ENCODE measurements at places on chromosomes 3 and 15.

DNA sequence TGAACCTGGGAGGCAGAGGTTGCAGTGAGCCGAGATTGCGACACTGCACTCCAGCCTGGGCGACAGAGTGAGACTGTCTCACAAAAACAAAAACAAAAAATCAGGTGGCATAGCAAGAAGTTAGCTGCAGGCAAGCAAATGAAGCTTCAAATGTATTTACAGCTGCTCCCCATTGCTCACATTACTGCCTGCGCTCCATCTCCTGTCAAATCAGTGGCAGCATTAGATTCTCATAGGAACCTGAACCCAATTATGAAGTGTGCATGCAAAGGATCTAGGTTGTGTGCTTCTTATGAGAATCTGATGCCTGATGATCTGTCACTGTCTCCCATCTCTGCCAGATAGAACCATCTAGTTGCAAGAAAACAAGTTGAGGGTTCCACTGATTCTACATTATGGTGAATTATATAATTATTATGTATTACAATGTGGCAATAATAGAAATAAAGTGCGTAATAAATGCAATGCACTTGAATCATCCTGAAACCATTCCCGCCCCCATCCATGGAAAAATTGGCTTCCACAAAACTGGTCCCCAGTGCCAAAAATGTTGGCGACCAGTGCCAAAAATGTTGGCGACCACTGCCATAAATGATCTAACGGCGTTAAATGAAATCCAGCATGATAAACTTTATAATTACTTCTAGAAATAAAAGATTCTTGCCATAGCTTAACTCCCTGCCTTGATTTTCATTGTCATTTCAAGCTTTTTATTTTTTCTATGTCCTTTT, 616.7 kb upstream of the NAALADL2 start:
- no peak for DNase-seq

- no peak for DNase-seq
Measured at GRCh38 chr15:73915082-73915481, 11.2 kb upstream of the LOXL1 start.

GRCh38 chr15:39510001-39510701, 70.7 kb upstream of the THBS1 start:
- DNase-seq, result no peak

GRCh38 chr15:92118162-92118935, 264.8 kb downstream of the SLCO3A1 start:
- no peak for DNase-seq

DNA sequence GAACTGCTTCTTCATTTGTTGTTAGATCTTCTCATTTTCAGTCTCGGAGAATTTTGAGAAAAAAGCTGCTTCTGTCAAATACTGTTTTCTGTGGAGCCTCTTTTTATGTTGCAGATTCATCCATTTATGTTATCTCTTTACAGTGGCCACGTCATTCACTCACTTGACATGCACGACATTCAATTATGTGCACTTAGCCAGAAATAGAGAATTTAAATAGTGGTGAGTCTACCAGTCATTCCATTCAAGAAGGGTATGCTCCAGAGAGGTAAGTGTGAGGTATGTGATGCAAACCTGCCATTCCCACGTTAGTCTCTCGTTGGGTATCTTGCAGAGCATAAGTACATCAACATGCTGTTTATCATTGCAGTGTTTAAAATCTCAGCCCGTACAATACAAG, 9.8 kb downstream of the ARPP19 start:
- DNase-seq, result no peak

DNA sequence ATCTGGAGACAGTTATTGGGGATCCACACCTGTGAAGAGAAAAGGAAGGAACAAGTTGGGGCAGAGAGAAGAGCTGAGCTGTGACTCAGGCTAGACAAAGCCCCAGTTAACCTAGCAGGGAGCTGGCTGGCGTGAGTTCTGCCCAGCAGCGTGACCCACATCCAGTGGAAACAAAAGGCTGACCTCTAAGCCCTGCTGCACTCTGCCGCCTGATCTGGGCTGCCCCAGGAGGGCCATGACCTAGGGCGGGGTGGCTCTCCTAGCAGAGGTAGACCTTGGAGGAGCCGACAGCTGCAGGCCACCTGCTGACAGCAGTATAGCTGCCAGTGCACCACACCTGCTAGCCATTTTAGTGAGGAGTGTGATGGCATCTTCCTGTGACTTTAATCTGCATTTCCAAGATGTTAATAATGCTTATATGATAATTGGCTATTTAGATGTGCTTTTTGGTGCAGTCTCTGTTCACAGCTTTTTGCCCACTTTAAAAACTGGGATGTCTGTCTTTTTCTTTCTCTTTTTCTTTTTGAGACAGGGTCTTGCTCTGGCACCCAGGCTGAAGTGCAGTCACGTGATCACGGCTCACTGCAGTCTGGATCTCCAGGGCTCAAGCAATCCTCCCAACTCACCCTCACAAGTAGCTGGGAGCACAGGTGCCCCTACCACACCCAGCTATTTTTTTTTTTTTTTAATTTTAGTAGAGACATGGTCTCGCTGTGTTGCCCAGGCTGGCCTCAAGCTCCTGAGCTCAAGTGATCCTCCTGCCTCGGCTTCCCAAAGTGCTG, 78.1 kb downstream of the LSM3 start:
- no peak for DNase-seq

GRCh38 chr3:160931474-160931873, 173.7 kb downstream of the B3GALNT1 start:
- DNase-seq, result no peak

DNA sequence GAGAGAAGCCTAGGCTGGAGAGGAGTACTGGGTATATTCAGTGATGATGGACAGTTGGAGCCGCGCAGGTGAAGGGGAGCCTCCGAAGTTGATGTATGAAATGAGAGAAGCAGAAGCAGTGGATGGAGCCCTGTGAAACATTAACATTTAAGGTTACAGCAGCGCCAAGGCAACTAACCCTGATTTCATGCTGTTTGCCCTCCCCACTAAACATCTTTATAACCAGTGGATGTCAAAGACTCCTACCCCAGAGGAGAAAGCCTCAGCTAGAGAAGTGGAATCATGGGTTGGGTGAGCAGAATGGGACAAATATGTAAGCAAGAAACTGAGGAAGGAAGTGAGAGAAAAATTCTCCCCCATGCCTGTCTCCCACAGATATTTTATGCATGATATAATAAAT, 92.0 kb upstream of the NMNAT3 start:
- DNase-seq, result no peak

DNA sequence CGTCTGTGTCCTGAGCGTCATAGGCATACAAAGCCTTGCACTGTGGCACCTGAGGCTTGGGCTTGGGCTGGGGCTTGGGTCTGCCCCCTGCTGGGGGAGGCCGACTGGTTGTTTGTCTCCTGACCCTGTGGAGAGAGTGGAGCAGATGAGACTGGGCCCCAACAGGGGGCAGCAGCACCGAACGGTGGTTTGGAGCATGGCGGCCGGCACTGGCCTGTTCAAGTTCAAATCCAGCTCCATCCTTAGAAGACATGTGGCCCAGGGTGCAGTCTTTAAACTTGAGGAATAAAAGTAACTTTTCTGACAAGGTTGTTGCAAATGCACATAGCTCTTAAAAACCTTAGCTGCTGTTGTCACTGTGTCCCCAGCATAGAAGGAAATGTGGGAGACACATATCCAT, 33.3 kb downstream of the CCNB2 start:
- DNase-seq, result peak; percentile 65

DNA sequence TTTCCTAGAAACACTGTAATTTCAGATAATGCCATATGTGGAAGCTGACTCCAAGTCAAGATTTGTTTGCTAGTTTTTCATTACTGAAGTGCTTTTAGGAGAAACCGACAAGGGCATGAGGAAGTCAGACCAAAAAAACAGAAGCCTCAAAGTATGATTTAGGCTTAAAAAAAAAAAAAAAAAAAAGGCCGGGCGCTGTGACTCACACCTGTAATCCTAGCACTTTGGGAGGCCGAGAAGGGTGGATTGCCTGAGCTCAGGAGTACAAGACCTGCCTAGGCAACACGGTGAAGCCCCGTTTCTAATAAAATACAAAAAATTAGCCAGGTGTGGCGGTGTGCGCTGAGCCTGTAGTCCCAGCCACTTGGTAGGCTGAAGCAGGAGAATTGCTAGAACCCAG, 11.6 kb downstream of the RPL15 start:
- DNase-seq, result no peak

DNA sequence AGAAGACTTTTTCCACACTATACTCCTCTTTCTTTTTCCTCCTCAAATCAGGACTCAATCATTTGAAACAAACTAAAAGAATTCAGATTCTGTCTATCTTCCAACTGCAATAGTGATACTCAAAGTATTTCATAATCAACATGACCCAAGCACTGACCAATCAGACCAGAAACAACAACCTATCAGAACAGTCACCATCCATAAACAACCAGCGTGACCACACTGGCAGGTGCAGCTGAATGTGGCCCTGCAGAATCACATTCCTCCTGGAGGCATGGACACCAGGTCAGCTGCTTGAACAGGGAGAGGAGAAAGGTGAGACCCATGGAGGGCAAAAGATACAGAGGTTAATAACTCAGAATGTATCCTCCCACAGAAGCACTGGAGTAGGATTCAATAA, 13.3 kb downstream of the HRG start:
- DNase-seq, result no peak

GRCh38 chr3:42387802-42388651, 22.4 kb downstream of the LYZL4 start:
- DNase-seq, result peak; percentile 50

- DNase-seq, result no peak
Measured at GRCh38 chr3:45365060-45365459, 23.3 kb upstream of the LARS2 start.

- DNase-seq, result no peak
Measured at GRCh38 chr3:13496879-13497278, 16.8 kb downstream of the HDAC11 start.

GRCh38 chr15:61749169-61749568, 311.1 kb downstream of the VPS13C start:
- no peak for DNase-seq

GRCh38 chr15:61051569-61052031, 177.5 kb downstream of the RORA start:
- DNase-seq, result no peak

- DNase-seq, result no peak
Measured at GRCh38 chr3:49616061-49616460, 58.1 kb upstream of the APEH start.

DNA sequence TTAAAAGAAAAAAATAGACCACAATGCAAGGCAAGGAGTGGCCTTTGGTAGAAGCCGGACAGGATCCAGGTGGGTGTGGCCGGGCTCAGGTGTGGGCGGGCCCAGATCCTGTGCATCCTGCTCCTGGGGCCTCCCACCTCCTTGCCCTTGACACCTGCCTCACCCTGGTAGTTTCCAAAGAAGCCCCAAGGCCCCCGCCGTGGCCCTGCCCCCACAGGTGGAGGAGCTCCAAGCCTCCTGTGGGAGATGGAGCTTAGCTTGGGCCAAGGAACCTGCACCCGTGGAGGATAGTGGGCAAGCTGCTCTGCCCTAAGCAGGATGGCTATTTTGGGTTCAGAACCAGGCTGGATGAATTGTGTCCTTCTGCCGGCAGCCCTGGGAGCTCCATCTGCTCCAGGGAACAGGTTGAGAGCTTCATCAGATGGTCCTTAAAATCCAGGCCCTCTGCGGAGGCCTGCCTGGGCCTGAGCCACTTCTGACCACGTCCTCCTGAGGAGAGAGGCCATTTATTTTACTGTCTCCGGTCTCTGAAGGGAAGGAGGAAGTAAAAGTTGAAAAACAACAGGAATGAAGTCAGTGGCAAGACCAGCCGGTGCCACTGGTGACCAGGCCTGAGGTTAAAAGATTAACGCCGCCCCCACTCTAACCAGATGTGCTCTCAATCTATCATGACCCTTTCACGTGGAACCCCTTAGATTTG, 53.9 kb upstream of the KLF13 start:
- DNase-seq, result no peak

- no peak for DNase-seq
Measured at GRCh38 chr15:64904189-64904588, 7.5 kb upstream of the ANKDD1A start.

DNA sequence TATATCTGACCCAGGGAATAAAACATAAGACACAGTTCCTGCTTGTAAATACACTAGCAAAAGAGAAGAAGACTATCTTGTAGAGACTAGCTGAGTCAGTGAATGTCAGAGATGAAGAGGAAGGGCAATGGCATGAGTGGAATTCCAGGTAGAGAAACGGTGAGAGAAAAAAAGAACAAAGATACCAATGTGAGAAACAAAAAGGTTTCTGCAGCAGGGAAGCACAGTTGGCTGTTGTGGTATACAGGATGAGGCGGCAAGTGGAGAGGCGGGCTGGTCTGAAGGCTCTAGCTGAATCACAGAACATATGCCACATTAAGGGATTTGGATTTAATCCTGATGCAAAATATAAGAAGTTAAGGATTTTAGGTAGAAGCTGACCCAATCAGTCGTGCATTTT, 17.1 kb upstream of the TASOR start:
- no peak for DNase-seq

DNA sequence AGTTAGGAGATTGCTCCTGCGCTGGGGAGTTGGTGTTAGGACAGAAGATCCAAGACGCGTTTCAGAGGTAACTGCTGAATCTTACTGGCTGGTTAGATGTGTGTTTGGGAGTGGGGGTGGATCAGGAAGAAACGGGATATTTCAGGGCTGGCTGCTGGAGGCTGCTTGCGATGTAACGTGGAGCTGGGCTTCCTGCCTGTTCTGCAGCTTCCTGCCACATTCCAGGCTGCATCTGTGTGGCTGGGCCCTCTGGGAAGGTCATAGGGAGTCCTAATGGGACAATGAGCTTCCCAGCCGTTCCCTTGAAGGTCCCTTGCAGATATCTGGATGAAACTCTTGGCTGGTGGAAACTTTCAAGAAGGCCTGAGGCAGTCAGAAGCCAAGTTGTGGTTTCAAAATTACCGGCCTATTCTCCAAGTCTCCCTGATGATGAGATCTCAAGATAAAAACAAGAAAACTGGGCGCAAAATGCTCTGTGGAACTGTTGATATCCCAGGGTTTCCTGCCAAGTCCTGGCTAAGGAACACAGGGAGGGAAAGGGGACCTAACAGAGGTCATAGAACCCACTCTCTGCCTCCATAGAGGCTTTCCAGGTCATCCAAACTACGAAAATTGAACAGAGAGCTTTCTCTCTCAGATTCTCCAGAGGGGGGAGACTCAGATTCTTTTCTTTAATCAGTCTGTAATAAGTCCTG, 67.0 kb downstream of the NOX5 start:
- no peak for DNase-seq

GRCh38 chr3:129514110-129514509, 14.3 kb upstream of the RHO start:
- DNase-seq, result no peak

DNA sequence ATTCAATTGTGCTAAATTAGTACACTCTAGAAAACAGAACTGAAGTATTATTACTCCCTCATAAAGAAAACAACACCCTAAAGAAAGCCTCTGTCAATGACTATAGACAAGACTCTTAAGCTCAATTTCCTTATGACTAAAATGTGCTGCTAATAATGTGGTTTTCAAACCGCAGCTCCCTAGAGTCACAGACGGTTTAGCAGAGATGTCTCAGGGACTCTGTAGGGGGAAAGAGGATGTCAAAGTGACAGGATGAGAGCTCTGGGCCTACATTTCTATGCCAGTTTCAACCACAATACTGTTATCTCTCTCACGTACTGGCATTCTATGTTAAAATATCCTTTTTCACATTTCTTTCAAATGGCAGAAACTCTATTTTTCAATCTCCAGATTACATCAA, 37.6 kb upstream of the WDR49 start:
- peak; percentile 25 for DNase-seq

- DNase-seq, result no peak
Measured at GRCh38 chr3:108008931-108009639, 81.7 kb downstream of the CD47 start.

GRCh38 chr3:124281453-124282316, 289.8 kb upstream of the ROPN1 start:
- DNase-seq, result no peak
